HEK293T (cell line): ENCODE measurements at places on chromosomes 2 and 18.

DNA sequence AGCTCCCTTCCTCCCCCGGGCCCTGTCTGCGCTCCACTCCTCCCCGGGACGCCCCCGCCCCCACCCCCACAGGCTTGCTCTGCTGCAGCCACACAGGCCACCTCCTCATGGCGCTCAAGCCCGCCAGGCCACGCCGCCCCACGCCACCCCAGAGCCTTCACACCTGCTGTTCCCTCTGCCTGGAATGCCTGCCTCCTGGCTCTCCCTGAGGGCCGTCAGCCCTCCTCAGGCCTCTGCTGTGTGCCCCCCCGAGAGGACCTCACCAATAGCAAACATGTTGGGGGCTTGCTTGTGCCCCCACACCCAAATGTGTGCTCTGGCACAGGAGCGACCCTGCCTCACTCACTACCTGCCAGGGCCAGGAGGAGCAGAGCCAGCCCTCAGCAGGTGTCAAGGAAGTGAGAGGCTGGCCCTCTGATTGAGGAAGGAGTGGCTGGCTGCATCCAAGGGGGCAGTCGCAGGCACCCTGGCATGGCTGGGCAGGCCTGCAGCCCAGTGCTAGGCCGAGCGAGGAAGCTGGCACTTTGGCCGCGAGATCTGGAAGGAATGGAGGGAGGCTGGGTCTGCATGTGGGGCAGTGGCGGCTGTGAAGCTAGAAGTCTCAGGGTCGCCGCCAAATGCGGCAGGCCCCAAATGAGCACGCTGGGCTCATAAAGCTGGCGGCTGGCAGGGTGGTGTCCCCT is 86.5 kb downstream of the INHBB start:
- no peak for DNase-seq

- no peak for DNase-seq
Measured at GRCh38 chr18:62637403-62637802, 77.9 kb upstream of the PHLPP1 start.

DNA sequence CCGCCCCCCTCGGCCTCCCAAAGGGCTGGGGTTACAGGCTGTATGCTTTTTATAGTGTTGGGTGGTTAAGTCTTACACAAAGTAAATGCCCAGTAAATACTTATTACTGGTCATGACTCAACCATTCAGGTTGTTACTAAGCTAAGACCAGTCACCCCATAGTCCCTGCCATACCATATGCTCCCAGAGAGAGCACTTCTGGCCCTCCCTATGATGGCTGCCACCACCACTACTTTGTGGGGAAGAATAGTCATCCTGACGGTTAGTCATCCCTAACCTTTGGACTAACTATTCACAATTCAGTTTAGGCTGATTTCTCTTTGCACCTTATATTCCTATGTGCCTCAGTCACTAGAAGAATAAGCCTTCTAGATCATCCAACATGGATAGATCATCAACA is 42.0 kb upstream of the MSH2 start:
- DNase-seq = no peak

- DNase-seq = peak; percentile 41
Measured at GRCh38 chr2:105143467-105144151, 97.9 kb upstream of the GPR45 start.
